ENCODE measurements at places on chromosomes 11 and 22.

DNA sequence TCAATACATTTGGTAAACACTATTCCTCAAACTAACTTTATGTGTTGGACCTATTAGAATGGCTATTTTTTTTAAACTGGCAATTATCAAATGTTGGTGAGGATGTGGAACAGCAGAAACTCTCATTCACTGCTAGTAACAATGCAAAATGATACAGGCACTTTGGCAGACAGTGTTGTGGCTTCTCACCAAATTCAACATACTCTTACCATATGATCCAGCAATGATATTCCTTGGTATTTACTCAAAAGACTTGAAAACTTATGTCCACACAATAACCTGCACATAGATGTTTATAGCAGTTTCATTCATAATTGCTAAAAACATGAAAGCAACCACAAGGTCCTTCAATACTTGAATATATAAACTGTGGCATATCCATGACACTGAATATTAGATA lies 112.5 kb upstream of the TP53AIP1 start:
- DNase-seq: no peak

- peak; percentile 69 for DNase-seq
Observed at GRCh38 chr11:76318744-76319384, 62.1 kb downstream of the THAP12 start.

DNA sequence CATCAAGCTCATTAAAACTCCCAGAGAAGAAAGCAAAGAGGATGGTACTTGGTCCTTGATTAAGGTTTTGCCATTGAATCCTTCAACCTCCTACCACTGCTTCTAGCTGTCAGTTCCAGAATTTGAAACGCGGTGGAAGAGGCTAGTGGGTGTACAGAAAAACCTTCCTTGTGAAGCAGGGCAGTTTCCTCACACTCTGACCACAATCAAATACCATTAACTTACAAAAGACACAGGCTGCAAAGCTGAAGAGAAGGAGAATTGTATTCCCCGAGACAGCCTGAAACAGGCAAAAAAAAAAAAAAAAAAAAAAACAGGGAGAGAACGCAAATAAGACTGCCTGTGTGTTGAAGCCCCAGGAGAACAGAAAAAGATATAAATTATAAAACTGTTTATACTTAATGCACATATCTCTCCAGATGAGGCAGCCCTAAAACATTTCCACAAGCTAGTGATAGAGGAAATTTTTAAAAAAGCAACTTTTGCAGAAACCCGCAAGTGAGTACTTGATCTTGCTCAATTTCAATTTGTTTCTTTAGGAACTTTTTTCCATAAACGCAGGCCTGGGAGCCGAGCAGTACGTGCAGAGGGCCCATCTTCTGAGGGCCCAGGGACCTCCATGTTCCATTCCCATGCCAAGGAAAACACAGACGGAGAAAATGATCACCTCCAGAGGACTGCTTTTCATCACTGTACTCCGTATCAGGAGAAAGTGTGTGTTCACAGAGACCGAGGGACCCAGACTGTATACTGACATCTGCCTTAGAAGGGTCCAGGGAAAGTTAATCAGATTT lies 218.7 kb upstream of the BLID start:
- DNase-seq: no peak

GRCh38 chr11:134512061-134512460 lies 100.0 kb upstream of the B3GAT1 start:
- no peak for DNase-seq

DNA sequence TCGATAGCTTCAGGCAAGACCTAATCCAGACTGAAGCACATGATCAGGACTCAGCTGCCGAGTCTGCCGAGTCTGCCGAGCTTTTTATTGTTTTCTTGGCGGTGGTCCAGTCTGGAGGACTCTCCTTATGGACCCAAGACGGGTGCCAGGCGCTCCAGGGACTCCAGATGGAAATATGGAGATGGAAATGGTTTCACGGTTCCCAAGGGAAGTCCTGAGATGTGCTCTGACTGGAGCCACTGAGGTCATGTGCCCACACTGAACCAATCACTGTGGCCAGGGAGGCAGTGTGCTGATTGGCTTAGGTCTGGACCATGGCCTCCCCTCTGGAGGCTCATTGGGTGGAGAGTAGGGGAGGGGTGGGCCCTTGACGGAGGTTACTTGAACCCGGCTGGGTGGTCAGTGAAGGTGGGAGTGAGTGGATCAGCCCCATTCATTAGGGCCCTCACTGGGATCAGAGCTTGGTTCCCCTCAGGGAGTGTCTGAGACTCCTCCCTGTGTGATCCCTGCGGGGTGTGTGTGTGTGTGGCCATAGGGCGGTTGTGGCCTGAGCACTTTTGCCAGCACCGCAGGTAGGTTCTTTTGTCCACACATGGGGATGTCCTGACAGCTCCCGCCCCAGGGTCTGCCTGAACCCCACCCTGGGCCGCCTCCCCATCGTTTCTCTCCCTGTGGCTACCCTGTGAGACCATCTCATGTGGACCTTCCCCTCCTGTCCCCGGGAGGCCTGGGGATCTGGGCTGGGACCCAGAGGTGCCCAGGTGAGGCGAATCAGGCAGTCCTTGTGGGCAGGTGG lies 14.0 kb downstream of the RPS6KA4 start:
- no peak for DNase-seq

DNA sequence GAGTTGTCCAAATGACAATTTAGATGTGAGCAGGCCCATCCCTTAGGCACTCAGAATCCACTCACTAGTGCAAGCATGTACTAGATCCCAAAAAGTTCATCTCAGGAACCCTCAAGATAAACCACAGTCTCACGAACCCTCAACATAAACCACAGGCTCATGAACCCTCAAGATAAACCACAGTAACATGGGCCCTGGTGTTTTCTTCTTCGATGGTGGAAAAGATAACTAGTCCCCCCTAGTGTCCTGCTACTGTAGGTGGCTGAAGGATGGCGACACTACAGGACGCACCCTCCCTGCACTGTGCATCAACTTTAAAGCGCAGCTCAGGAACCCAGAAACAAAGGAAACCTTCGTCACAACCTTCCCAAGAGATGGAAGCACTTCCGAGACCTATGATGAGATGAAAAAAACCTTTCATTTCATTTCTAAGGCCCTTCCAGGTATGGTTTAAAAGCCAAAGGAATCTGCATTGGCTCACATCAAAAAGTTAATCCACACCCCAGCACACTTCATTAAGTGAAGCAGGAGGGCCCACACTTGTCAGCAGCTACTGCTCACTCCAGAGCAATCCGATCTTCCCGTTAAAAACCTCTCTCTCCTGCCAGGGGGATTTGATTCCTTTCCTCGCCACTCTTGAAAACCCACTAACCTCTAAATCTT lies 2.4 kb downstream of the LARGE1 start:
- DNase-seq: no peak

- no peak for DNase-seq
Observed at GRCh38 chr22:35064664-35065063, 1.3 kb upstream of the ISX start.

- no peak for DNase-seq
Observed at GRCh38 chr11:130400781-130401483, 27.5 kb downstream of the ADAMTS8 start.

DNA sequence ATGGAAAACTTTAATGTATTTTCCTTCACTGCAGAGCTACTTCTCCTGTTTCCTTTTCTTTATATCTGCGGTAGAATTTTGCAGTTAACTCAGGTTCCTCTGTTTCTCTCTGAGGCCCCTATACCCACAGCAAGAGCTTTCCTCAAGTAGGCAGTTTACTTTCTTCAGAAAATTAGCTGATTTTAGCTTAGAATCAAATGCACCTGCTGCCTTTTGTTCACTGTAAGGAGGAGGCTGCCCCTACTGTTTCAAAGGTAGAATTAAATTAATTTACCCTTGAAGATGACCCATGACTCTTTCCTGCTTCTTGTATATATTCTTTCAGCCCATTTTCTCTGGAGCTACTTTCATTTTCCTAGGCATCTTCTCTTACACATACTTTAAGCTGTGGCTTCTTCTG lies 68.7 kb upstream of the GDPD4 start:
- no peak for DNase-seq

DNA sequence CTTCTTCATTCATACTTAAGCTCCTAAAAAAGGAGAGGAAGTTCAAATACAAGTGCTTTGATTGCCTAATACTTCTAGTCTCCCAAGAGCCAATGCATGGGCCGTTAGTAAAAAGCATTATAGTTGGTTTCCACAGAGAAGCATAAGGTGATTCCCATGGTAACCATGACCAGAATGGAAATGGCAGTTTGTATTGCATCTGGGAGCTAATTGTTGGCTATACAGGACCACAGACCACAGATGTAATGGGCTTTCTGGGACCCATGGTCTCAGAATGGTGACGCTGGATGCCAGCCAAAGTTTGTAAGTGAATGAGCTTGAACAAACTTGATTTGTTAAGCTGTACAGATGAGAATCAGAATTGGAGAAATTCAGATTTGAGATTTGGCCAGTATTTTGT lies 333.9 kb upstream of the C11orf87 start:
- DNase-seq: no peak

- no peak for DNase-seq
Observed at GRCh38 chr22:24310969-24311368, 40.3 kb downstream of the SPECC1L start.

- no peak for DNase-seq
Observed at GRCh38 chr22:45051946-45052345, 42.1 kb upstream of the PHF21B start.

- no peak for DNase-seq
Observed at GRCh38 chr11:59865031-59865430, 1.3 kb downstream of the TCN1 start.

- no peak for DNase-seq
Observed at GRCh38 chr11:9625162-9625561, 38.7 kb upstream of the SWAP70 start.

DNA sequence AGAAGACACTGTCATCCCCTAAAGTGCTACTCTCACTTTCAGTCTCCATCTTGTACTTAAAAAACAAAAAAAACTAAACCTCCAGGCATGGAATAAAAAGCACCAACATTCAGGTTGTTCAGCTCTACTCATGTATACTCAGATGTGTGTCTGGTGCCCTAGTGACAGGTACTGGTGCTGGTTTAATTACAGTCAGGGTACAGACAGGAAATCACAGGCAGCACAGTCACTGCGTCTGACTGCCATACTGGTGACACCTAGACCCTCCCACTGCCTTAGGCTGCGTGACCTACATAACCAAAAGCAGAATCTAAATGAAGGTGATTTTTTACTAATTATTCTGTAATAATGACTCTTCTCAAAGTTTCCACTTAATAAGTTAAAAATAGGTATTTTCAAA lies at the start of gene ARHGAP32:
ARHGAP32 (minus strand) TSS at position 176 of the 400 bp plus-strand sequence; CDS start at position 49, 127 bp downstream.
- no peak for DNase-seq

DNA sequence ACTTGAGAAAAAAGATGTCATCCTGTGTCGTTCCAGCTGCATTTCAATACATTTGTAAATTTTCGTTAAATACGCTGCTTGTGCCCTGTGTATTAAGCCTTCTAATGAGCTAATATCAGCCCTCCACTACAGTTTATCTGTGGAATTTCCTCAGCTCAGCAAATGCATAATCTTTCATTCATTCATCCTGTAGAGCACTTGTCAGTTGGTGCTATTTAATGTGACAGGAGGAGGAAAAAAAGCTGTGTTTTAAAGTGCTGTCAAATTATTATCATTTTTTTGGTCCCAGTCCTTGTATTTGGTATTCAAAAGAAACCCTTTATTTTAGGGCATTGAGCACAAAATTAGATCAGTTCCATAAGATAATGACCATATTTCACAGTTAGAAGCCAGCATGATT lies 184.7 kb downstream of the FAT3 start:
- no peak for DNase-seq

GRCh38 chr11:8242118-8242475 lies 21.6 kb downstream of the LMO1 start:
- DNase-seq: no peak

DNA sequence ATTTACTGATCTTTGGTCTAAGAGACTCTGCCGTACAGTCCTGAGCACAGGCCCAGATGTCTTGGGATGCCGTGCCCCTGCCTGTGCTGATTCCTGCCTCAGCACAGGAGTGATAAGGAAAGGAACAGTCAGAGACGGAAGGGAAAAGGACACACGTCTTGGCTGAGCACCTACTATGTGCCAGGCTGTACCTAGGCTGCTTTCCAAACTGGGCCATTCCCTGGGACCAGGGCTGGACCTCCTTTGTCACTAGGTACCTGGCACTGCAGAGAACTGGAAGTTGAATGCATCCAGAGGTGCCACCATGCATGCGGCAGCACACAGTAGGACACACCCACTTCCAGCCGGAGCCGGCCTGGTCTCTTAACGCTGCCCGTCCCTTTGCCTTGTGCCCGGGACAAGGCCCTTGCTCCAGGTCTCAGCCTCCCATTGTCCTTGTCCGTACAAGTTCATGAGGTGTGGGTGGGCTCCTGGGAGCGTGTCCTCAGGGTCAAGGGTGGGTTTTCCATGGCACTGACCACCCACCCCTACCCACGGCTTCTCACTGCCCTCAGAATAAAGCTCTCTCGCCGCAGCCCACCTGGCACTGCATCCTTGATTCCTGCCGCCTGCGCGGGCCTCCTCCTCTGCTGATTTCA lies 1.1 kb upstream of the SSTR3 start:
- DNase-seq: no peak

- peak; percentile 33 for DNase-seq
Observed at GRCh38 chr22:43388420-43388851, 23.4 kb upstream of the MPPED1 start.

DNA sequence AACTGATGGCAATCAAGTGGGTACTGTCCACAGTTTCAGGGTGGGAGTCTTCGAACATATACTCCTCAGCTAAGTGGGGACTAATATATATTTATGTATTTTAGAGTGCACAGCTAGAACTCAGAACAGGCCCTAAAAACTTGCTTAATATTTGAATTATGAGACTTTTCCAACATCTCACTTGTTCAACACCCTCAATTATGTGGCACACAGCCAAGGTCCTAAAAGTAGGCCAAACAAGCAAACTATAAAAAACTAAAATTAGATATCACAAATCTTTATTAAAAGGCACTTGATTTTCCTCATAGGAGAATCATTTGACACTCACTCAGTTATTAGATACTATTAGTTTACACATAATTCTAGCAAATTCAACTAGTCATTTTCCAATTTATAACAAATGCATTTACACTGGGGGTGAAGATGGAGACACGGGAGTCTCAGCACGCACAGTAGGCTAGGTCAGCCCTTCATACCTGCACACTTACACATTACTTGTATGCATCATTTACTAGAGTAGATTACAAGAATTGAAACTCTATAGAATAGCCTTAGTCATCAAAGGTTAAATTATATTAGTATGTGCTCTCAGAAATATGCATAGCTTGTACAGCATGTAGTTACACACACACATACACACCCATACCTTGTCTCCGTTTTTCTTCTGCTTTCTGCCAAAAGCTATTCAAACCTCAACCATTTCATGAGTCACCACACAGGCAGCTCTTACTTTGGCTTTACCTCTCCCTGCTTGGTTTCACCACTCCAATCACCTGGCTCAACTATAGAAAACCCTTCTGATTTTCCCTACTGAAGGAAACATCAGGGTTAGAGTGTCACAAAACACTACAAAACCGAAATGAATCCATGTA lies 171.5 kb downstream of the SBF2 start:
- DNase-seq: no peak

- no peak for DNase-seq
Observed at GRCh38 chr11:64259533-64260067, 8.3 kb downstream of the PLCB3 start.

Measured in NCI-H2107 (cell line).